ENCODE measurements at places on chromosomes 16 and 17. TPM values are rescaled to one million over a fixed set of nuclear protein-coding genes. Genes with fewer than 3 reads are reported as not detected.

- no peak for DNase-seq
Measured at GRCh38 chr16:11494433-11494832, 92.3 kb downstream of the LITAF start.

- DNase-seq, result no peak
Measured at GRCh38 chr17:82474223-82475010, 15.9 kb downstream of the NARF start.

DNA sequence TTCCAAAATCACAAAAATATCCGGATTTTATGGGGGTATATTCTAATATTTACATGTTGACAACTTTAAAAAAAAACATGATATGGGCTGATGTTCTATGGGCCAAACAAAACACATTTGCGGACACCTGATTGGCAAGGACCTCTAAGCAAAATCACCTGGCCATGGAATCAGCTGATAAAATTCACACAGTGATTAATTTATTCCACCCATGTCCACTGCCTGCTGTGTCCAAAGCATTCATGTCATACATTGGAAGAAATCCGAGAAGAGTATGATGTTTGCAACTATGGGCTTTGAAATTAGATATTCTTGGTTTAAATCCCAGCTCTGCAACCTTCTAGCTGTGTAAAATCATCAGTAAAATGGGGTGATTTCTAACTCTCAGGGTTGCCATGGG is 538.7 kb downstream of the HAPSTR1 start:
- no peak for DNase-seq

- DNase-seq, result no peak
Measured at GRCh38 chr17:43962479-43962878, 8.7 kb upstream of the PYY start.

The GH1 gene
- total RNA-seq, result not detected

The GCGR gene
- total RNA-seq, result not detected

The C1QTNF8 gene
- total RNA-seq, result not detected

The ASB16 gene
- total RNA-seq, result not detected

The DYNLRB2 gene
- not detected for total RNA-seq

Data from endothelial cell of umbilical vein (primary cell).